ENCODE measurements at places on chromosomes 1 and 21.
A peak's percentile ranks its signal among the peaks of the same experiment; 100 is the strongest.

- DNase-seq, result no peak
Measured at GRCh38 chr1:58063095-58063494, 483.4 kb downstream of the OMA1 start.

- DNase-seq, result no peak
Measured at GRCh38 chr1:70142075-70142474, 63.3 kb downstream of the LRRC40 start.

- no peak for DNase-seq
Measured at GRCh38 chr21:42263591-42264131, 44.7 kb downstream of the ABCG1 start.

- DNase-seq, result no peak
Measured at GRCh38 chr1:165356876-165357275, 361 bp upstream of the LMX1A start.

DNA sequence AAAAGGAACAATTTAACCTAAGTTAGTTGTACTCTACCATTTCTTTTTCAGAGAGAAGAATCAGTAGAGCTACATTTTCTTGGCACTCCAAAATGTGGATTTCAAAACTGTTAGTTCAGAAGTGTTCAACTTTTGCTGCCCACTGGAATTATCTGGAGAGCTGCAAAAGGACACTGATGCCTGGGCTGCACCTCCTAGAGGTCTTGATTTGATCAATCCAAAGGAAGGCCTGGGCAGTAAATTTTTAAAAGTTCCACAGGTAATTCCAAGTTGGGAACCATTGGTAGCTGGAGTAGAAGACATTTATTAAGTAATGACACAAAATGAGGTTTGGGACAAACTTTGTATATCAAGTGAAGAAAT, 79.3 kb upstream of the HMCN1 start:
- no peak for DNase-seq

DNA sequence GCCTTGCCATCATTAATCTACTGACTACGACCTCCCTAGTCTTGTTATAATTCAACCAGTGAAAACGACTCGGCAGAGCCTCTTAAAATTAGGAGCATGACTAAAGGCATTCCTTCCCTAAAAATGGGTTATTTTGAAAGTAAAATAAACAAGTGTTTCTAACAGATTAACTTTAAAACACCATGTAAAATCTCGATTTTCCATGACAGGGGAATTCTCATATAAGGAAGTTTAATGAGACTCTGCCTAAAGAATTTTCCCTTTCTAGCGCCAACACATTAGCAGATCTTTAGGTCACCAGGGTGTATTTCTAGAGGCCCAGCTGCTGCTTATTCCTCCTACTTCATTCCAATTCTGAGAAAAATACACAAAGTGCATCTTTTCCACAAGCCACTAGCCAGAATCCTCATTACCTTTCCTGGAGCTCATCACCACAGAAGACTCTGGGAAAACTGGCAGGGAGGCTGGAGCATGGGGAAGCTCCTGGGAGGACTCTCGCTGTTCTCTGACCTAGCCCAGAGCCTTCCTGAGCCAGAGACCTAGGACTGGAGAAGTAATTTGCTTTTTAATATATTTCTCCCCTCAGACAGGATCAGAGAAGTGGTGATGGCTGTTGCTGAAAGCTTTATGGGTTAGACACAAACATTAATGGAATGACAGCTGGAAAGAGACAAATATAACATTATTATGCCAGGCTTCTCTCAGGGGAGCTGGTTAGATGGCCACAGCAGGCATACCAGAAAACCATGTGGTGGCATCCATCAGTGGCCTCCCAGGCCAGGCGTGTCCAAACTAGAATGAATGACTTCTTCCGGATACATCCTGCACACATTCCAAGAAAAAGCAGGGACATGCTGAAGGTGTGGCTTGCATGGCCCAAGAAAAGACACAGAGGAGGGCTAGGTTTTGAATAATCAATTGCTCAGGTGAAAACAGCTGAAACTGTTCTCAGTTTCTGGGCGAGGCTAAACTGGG, 63.6 kb upstream of the CTTNBP2NL start:
- no peak for DNase-seq

DNA sequence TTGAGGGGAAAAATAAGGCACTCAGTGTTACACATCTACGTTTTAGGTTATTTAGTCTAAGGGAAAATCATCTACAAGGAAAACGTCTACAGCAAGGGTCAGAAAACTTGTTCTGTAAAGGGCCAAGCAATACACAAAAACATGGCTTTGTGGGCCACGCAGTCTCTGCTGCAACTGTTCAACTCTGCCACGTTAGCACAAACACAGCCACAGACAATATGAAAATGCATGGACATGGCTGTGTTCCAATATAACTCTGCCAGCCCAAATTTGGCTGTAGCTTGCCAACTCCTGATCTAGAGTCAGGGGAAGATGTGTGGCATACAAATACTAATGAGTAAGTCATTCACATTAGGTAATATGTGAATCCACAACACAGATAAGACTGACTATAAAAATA, 40.7 kb downstream of the COA6 start:
- DNase-seq, result no peak

DNA sequence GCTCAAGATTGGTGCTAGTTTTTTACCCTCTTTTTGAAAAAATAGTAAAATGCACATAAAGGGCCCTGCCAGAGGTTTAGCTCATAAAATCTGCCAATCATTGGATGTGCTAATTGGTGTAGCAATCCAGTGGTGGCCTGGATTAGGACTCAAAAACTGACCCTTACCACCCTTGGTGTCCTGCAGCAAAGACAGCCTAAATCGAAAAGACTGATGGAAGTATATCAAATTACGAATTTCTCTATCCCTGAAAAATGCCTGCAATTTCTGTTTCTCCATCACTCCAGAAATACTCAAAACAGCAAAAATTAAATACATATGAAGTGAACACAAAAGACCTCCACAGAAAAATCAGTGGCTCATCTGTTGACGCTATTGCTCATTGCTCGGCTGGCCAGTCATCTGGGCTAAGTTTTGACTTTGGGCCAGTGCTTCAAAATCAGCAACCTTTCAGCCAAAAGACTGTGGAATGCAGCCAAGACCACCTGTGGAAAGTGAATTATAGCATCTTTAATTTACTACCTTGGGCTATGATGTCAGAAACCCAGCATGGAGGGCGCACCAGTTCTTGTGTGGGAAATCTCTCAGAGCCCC, 30.0 kb downstream of the WLS start:
- no peak for DNase-seq

GRCh38 chr1:183293241-183293640, 107.2 kb downstream of the LAMC2 start:
- no peak for DNase-seq

DNA sequence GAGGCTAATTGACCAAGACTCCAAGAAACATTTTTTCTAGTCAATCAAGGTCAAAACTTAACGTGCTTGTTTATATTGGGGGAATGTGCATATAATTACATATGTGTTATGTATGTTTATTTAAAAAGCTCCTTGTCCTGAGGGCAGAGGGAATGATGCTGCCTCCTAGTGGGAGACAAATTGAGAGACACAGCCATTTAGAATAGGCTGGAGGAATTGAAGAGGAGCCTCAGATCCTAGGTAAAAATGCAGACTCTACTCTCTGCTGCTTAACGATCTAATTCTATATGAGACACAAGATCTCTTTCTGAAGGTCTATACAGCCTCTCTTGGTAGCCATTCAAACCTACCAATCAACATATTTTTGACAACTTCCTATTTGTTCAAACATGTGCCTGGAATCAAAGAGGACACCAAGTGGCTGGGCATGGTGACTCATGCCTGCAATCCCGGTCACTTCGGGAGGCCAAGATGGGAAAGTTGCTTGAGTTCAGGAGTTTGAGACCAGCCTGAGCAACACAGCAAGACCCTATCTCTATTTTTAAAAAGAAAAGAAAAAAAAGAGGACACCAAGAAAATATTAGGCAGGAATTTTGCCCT, 136.6 kb upstream of the ZNF648 start:
- no peak for DNase-seq

GRCh38 chr1:109928591-109929111, 18.0 kb downstream of the CSF1 start:
- no peak for DNase-seq

DNA sequence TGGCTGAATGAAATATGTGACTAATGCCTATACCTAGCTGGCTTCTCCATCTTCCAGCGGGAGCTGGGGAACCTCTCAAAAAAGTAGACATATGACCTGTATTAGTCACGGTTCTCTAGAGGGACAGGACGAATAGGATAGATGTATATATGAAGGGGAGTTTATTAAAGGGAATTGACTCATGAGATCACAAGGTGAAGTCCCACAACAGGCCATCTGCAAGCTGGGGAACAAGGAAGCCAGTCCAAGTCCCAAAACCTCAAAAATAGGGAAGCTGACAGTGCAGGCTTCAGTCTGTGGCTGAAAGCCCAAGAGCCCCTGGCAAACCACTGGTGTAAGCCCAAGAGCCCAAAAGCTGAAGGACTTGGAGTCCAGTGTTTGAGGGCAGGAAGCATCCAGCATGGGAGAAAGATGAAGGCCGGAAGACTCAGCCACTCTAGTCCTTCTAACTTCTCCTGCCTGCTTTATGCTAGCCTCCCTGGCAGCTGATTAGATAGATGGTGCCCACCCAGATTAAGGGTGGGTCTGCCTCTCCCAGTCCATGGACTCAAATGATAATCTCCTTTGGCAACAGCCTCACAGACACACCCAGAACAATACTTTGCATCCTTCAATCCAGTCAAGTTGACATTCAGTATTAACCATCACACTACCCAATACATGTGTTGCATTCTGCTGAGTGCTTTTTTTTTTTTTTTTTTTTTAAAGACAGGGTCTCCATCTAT, 19.6 kb downstream of the OLIG1 start:
- DNase-seq, result no peak

GRCh38 chr1:183363972-183364371, 54.2 kb downstream of the NMNAT2 start:
- DNase-seq, result no peak

GRCh38 chr1:108590957-108591356, 31.1 kb downstream of the EEIG2 start:
- peak; percentile 12 for DNase-seq

- peak; percentile 20 for DNase-seq
Measured at GRCh38 chr1:220335668-220336067, 63.4 kb upstream of the RAB3GAP2 start.

DNA sequence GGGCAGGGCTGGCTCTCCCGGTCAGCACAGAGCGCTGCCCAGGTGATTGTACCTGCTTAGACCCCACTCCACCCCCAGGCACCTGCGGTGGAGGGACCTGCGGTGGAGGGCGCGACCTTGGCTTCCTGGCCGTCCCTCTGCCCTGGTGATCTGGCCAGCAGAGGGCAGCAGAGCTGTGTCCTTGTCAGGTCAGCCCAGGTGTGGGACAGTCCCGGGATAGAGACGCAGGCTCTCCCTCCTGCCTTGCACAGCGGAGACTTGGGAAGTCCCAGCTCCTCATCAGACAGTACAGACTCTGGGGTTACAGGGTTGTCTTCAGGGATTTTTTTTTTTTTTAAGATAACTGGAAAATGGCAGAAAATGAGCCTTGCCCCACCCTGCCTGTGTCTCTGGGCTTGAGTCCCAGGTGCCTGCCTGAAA, 10.0 kb downstream of the SLX9 start:
- DNase-seq, result peak; percentile 28

GRCh38 chr21:42063191-42063570, 7.9 kb upstream of the UMODL1 start:
- peak; percentile 70 for DNase-seq

DNA sequence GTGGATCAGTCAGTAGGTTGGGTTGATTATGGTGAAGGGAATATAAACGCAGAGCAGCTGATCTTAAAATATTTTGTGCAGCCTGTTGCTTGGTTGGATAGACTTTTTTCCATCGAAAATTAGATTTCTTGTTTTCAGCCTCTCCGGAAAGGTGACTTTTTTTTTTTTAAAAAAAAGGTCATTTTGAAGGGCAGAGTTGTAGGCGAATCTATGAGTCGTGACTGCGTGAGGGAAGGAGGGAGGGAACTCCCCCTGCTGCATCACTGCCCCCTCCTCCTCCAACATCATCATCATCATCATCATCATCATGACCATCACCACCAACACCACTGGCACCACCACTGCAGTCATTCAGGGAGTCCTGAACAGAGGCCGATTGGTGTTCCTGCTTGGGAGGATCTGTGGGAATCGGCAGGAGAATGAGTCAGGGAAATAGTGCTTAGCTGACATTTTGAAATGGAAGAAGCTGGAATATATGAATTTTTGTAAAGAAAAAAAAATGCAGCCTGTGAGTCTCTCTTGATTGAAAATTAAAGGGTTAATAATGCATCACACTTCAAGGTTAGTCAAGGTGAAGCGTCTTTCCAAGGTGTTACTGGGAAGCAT, 1.2 kb downstream of the ATP1B1 start:
- DNase-seq, result no peak

DNA sequence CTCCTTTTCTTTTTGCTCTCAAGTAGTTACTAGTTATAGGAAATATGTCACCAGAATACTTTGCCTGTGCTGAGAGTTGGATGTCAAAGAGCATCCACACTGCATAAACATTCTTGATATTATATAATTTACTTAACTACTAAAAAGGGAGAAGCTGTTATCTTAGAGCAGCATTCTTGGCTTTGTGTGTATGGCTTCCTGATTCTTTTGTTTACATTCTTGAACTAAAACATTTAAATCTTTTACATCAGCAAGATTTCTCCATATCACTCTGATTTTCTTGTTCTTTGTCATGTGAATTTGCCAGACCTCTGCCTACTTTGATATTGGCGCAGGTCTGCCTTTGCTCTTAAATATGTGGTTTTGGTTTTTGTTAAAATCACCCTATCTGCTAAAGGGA, 48.8 kb downstream of the SUCO start:
- no peak for DNase-seq

DNA sequence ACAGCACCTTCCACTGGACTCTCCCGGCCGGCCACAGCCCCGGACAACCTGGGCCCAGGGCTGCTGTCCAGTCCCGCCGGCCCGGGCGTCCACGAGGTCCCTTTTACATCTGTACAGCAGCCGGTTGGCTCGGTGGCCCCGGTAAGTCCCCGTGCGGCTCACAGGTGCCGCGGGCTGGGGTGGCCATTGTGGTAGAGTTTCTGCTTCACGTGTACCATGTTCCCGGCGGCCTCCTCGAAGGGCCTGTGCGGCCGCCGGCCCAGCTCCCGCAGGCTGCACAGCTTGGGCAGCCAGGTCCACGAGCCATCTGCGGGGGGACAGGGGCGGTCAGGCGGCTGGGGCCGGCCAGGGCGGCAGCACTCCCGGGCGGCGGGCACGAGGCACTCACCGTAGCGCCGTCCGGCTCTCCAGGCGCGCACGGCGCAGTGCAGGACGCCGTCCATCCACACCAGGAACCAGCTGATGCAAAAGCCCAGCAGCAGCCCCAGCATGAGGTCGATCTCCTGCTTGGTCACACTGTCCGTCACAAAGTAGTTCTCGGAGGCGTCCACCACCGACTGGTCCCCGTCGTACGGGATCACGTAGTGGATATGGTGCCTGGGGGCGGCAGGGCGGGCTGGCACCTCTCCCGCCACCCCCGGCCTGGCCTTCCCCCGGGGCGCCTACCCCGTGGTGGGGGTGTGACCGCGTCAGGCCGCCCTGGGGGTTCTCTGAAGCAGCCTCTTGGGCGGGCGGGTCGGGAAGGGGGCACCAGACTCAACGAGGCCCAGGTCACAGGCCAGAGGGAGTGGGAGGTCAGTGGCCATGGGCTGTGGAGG, 5.0 kb downstream of the TMEM240 start:
- DNase-seq, result no peak

Data from NCI-H1105 (cell line).